NCI-H226 (cell line): ENCODE measurements at places on chromosomes 13 and 19.

DNA sequence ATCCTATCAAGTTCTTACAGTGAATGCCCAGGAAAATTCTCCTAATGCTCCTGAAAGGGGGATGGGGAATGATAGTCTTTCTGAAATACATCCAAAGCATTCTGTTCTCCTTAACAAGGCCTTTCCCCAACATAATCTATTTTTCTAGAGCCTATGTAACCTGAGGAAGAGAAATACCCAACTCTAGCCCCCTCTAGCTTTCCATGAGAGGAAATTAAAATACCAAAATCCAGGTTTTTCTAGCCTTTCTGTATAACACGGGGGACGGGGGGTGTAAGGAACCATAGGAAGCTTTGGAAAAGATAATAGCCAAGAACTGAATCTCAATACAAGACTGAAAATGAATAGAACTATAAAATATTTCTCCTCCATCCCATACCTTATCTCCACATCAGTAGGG is 815.9 kb downstream of the SLITRK6 start:
- no peak for DNase-seq

- DNase-seq: no peak
These were observed 839 bp upstream of the CKAP2 start for GRCh38 chr13:52454459-52454819.

DNA sequence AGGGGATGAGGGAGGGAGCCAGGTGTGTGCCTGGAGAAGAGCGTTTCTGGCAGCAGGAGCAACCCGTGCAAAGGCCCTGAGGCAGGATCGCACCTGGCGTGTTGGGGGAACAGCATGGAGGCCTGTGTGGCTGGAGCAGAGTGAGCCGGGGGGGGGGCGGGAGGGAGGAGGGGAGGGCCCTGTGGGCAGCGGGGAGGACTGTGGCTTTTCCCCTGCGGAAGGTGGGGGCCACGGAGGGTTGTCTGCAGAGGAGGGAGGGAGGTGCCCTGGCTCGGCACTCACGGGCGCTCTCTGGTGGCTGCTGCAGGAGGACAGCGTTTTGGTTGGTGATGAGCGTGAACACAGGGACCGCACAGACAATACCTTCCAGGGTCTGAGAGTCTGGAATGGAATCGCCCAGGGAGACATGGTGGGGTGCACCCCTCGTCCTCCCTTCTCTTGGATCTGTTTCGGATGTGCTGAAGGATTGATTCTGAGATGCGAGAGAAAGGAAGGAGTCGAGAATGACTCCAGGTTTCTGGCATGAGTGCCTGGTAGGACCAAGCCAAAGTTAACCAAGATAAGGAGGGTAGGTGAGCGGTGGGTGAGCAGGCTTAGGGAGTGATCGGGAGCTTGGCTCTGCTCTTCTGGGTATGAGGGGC is 6.5 kb downstream of the RAB11B start:
- DNase-seq: peak; percentile 67

GRCh38 chr13:39968646-39969475 is 313.4 kb downstream of the COG6 start:
- DNase-seq: no peak

- DNase-seq: no peak
These were observed 135.3 kb downstream of the CACNA1A start for GRCh38 chr19:13370948-13371347.

- no peak for DNase-seq
These were observed 9.7 kb upstream of the ZNF223 start for GRCh38 chr19:44042147-44042546.

- DNase-seq: peak; percentile 83
These were observed 1505.1 kb upstream of the SLC10A2 start for GRCh38 chr13:104571161-104571892.

- DNase-seq: peak; percentile 21
These were observed 46.6 kb downstream of the PIN1 start for GRCh38 chr19:9881720-9882119.

DNA sequence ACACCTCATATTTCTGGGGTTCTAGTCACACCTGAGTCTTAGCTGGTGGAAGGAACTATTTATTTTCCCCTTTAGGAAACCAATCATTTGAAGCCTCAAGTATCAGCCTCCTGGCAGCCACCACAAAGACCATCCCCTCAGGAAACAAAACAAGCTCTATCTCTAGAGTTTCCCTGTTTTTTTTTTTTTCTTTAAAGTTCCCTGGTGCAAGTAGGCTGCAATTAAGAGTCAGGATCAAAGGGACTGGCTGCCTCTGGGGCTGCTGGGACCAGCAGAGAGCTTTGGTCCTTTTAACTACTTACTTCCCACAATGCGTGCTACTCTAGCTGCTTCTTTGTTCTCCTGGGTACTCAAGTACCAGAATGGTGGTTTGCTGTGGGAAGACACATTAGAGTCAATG is 11.4 kb downstream of the MBNL2 start:
- DNase-seq: no peak

DNA sequence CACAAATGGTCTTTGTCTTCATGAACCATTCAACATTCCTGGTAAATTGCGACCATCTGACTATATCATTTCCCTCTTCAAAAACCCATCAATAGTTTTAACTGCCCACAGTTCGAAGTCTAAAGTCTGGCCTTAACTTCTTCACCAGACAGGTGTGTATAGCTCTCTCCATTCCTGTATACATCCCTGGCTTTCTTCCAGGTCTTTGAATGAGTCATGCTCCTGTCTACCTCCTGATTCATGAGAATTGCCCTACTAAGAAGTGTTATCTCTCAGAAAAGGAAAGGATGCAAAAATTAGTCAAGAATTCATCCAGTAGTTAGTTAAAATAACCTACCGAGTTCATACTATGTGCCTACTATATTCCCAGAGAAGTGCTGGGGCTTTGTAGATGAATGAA is 225.0 kb downstream of the TBC1D4 start:
- peak; percentile 62 for DNase-seq

- DNase-seq: no peak
These were observed 33.0 kb downstream of the XPO4 start for GRCh38 chr13:20869540-20869939.

DNA sequence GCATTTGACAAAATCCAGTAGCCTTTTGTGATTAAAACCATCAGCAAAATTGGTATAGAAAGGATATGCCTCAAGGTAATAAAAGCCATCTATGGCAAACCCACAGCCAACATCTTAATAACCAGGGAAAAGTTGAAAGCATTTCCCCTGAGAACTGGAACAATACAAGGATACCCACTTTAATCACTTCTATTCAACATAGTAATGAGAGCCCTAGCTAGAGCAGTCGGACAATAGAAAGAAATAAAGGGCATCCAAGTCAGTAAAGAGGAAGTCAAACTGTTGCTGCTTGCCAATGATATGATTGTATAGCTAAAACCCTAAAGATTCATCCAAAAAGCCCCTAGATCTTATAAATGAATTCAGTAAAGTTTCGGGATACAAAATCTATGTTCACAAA is 1510.3 kb downstream of the PCDH9 start:
- DNase-seq: no peak

DNA sequence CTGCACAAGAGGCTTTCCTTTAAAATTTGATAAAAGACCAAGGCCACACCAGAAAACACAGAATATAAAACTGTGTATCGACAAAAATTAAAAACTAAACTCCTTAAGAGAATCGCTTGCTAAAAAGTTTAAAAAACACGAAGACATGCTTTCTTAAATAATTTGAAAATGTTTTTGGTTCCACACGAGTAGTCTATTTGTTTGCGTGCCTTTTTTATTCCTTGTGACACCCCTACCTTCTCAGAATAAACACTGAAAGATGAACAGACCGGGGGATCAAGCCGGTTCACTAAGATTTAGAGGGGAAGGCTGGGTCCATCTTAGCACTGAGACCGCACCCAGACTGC is 256.4 kb upstream of the STARD13 start:
- no peak for DNase-seq

- peak; percentile 38 for DNase-seq
These were observed 5.5 kb upstream of the SAE1 start for GRCh38 chr19:47124937-47125668.

DNA sequence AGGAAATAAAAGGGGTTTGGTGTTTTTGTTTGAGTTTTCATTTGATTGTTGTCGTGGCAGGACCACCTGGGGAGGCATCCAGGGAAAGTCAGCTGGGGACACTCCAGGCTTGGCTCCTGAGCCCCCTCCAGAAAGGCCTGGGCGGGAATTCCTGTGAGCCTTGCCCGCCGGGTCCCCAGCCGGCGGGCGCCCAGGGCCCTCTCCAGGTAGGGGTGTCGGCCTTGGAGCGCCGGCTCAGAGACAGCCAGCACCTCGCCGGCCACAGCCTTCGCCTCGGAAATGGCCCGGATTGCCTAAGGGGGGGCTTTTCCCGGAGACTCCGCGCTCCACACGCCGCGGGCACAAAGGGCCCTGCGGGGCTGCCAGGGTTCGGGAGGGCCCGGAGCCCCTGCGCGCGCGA is 125.0 kb downstream of the TNFRSF19 start:
- no peak for DNase-seq

- DNase-seq: no peak
These were observed 34.3 kb upstream of the SHKBP1 start for GRCh38 chr19:40542202-40542859.

DNA sequence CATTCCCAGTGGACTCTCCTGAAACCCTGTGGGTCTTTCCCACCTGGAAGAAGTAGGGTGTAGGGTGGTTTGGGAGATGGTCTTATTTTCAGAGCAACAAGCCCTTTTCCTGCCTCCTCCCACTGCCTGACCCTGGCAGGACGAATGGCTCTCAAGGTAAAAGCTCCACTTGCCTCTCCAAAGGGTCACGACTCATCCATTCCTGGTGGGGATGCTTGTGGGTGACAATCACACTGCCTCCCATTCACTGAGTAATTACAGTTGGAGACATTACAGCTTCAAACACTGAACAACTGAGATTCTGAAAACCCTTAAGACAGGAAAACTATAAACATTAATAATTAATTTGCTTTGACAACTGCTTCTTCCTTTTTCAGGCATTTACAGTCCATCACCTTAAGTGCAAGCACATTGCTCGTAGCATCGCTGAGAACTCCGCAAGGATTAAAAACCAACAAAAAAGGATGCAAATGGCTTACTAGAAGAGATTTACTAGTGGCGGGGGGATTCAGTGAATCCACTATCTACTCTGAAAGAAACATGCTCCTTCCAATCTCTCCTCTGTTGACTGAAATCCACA is 199.6 kb upstream of the IRS2 start:
- peak; percentile 15 for DNase-seq

DNA sequence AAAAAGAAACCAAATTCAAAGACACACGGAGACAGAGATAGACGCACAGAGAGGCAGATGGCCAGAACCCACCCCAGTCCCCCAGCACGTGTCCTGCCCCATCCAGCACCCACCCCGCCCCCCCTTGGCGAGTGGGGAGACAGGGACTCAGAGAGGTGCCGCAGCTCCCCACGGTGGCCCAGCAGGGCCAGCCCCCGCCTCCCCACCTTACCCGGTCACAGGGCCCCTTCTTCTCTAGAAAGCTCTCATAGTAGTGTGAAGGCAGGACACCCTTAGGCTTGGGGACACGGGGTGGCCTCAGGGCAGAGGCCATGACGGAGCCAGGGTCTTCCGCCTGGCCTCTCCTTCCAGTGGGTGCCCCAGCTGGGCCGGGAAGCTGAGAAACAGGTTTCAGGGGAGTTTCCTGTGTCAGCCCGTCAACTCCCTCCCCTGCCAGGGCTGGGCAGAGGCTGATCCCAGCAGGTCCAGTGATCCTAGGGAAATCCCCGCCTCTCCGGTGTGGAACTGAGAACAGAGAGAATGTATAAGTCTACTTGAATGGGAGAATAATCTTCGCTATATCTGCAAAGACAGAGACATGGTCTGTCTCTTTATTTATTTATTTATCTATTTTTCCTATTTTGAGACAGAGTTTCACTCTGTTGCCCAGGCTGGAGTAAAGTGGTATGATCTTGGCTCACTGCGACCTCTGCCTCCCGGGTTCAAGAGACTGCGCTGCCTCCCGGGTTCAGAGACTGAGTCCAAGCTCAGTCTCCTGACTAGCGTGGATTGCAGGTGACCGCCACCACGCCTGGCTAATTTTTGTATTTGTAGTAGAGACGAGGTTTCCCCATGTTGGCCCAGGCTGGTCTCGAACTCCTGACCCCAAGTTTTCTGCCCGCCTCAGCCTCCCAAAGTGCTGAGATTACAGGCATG is at the start of gene STAP2:
Gene STAP2, minus strand, starts transcription at position 387 of the 915 bp plus-strand sequence. Its CDS starts 74 bp downstream, at position 313.
- peak; percentile 52 for DNase-seq

- DNase-seq: no peak
These were observed 13.1 kb downstream of the XRCC1 start for GRCh38 chr19:43562226-43562697.

- no peak for DNase-seq
These were observed 59.1 kb downstream of the SLC7A9 start for GRCh38 chr19:32810452-32810851.

DNA sequence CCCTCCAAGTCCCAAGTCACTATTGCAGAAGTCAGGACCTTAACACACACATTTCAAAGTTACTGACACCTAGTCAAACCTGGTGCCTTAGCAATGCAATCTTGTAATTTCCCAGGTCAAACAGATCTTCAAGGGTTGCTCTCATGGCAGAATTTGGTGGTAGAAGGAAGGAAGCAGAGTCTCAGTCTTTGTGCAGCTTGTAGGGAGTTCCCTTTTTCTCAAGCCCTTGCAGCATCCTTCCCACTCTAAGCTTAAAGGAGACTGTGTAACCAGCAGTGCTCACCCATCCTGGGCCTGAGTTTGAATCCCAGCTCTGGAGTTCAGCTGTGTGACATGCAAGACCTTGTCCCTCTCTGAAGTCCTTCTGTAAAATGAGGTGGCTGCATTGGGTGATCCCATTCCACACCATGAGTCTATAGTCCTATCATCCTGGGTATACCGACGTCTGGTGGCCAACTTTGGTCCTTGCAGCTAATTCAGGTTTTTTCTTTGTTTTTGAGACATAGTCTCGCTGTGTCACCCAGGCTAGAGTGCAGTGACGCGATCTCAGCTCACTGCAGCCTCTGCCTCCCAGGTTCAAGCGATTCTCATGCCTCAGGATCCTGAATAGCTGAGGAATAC is 9.8 kb downstream of the SIGLEC10 start:
- DNase-seq: no peak

GRCh38 chr19:39949026-39949747 is 14.8 kb upstream of the FCGBP start:
- DNase-seq: no peak

DNA sequence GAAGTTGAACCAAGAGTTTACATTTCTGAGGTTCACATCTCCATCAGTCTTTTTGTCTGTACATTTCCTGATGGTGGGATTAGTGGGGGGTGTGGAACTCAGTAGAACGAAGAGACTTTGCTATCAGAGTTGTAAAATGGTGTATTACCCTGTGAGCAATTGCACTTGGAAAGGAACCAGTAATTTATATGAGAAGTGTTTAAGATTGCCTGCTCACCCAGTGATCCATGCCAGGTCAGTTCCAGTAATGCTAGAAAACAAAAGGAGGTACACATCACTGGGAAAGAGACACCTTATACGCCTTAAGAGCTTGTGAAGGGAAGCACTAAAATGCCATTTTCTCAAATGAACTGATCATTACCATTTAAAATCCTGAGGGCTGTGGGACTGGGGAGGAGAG is 7.5 kb upstream of the DACH1 start:
- no peak for DNase-seq
